Brain pericyte (primary cell): ENCODE measurements at places on chromosomes 13 and 19.
A peak's percentile ranks its signal among the peaks of the same experiment; 100 is the strongest.

- DNase-seq = no peak
Observed at GRCh38 chr13:27542220-27542619, 78.1 kb downstream of the LNX2 start.

DNA sequence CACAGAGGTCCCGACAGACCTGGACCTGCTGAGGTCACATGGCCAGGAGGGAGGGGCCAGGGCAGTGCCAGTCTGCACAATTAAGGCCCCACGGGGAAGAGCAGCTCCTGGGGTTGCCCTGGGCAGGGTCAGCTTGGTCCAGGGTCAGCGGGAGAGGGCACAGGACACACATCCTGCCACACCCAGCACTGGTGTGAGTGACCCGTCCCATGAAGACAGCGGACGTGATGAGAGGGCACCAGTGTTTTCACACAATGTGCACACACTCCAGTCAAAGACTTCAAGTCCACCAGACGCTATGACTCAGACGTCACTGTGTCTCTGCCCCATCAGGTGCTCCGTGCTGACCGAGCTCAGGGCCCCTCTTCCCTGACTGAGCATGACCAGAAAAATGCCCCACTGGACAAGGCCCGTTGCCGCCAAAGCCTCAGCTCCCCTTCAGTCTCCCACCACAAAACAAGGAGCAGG lies 4.2 kb downstream of the TMEM259 start:
- no peak for DNase-seq

DNA sequence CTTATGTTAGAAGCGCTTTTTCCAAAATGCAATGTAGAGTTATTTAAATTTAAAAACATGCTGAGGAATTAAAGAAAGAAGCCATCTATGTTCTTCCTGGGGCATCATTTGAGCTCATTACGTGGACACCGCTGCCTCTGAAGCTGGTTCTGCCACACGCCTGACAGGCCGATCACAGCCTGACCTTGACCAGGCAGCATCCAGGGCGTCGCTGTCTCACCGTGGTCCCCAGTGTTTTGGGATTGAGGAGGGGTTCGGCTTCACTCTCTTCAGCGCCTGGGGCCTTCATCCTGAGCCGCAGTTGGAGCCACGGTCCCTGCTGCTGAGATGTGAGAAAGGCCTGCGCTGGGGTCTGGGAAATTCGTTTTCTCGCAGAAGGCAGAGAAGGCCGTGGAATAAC lies 64.0 kb downstream of the ATP11A start:
- DNase-seq = no peak

DNA sequence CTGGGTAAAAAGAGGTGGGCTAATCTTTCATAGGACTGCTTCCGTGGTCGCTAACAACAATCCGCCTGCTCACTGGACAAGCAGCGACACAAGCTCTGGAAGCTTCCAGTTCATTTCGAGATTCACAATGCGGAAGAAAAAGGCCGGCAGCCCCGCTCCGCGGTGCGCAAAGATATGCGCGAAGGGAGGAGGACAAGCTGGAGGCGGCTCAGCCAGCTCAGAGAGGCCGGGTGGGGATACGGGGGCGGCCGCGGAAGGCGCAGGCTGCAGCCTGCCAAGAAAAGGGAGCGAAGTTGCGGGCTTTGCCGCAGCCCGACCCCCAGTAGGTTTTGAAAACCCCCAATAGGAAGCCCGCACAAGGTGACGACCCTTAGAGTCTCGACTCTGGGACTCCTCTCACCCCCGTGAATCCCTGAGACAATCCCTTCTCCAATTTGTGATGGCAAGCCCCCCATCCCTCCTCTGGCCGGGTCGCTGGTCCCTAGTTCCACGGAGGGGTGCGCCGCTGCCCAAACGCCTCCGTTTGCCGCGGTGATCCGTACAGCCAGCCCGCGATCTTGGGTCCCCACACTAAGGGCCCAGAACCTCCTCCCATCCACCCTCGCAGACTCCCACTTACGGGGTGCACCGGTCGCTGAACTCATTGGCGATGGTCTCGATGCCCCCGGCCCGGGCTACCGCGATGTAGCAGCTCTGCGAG lies 697 bp downstream of the HSPH1 start:
- DNase-seq = no peak

GRCh38 chr13:39496506-39496905 lies 106.5 kb downstream of the LHFPL6 start:
- DNase-seq = no peak

DNA sequence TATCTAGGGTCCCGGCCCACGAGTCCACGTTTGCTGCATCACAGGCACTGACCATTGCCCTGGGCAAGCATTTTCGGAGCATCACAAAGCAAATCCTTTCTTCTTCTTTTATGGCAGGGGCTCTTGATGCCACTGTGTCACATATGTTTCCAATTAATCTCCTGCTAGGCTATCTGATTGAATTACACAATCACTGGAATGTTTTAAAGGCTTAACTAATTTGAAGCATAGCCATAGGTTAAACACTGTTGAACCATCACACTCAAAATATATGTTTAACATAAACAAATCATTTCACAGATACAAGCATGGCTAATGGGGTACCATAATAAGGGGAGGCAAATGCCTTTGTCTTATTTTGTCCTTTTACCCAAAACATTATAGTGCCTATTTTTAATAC lies 338.3 kb downstream of the POU4F1 start:
- no peak for DNase-seq

GRCh38 chr19:3586127-3586626 lies 899 bp downstream of the GIPC3 start:
- no peak for DNase-seq

- peak; percentile 90 for DNase-seq
Observed at GRCh38 chr19:37370880-37371661, at the start of gene ZNF527. Gene ZNF527, plus strand, starts transcription at chr19:37371099. Its CDS starts 3,100 bp downstream, at chr19:37374199.

- DNase-seq = peak; percentile 0
Observed at GRCh38 chr13:60617991-60618733, 221.1 kb downstream of the TDRD3 start.

DNA sequence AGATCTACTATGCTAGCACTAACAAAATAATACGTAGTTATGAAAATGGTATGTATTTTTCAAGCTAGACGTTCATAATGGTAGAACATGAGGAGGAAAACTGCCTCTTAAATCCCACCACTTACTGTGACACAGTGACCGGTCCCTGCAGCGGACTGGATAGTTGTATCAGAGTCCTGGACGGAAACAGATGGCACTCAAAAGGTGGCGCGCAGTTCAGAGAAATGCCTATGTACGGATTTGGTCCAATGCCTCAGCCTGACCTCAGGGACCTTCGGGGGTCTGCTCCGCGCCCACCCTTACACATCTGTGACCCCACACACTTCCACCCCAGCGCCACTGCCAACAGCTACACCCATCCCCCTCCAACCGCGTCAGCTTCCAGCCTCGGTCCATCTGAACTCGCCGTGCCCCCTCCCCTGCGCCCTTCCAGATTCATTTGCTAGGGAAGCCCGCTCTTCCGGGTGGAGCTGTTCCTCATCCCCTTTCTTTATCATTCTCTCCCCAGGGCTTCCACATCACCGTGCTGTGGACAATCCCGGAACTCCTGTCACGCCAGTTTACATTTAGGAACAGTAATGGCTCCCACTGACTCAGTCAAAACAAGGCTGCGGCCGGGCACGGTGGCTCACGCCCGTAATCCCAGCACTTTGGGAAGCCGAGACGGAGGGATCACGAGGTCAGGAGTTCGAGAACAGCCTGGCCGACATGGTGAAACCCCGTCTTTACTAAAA lies 792 bp upstream of the LENG8 start:
- no peak for DNase-seq

- no peak for DNase-seq
Observed at GRCh38 chr13:50911081-50911631, 1.6 kb downstream of the RNASEH2B start.

- no peak for DNase-seq
Observed at GRCh38 chr13:26584713-26585112, 27.2 kb downstream of the WASF3 start.

DNA sequence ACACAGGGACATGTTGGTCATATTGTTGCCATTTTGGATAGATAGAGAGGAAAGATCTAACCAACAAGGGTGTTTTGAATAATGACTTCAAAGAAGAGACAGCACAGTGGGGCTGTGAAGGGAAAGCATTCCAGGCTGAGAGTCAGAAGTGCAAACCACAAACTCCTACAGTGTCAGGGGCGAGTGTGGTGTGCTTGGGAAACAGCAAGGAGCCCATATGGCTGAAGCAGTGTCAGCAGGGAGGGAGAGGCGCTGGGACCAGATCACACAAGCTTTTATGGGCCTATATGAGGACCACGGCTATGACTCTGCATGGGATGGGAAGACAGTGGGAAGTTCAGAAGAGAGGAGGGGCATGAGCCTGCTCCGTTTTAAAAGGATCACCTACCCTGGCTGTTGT lies 166.4 kb downstream of the MYO16 start:
- DNase-seq = peak; percentile 68

- DNase-seq = peak; percentile 56
Observed at GRCh38 chr13:23558675-23559536, 11.3 kb upstream of the TNFRSF19 start.

DNA sequence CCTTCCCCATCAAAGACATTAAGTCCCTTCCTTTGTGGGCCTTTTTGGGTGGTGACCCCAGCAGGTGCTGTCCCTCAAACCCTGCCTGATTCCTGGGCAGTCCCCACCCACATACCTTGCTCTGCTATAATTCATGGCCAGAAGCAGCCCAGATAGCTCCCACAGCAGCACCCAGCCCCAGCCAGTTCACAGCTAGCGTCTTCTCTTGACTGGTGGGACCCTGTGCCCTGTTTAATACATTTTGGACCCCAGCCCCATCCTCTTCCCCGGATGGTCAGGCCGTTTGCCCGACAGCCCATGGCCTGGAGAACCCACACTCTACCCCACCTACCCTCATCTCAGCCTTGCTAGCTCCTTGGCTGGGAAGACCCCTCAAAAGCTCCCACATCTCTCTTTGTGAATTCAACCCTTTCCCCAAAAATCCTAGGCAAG lies 2.1 kb downstream of the CCDC106 start:
- DNase-seq = no peak
